ENCODE measurements at places on chromosomes 1 and 21.

- no peak for DNase-seq
These were observed 21.9 kb upstream of the GPX7 start for GRCh38 chr1:52580283-52580682.

- DNase-seq: no peak
These were observed 8.6 kb upstream of the FCMR start for GRCh38 chr1:206930210-206930798.

DNA sequence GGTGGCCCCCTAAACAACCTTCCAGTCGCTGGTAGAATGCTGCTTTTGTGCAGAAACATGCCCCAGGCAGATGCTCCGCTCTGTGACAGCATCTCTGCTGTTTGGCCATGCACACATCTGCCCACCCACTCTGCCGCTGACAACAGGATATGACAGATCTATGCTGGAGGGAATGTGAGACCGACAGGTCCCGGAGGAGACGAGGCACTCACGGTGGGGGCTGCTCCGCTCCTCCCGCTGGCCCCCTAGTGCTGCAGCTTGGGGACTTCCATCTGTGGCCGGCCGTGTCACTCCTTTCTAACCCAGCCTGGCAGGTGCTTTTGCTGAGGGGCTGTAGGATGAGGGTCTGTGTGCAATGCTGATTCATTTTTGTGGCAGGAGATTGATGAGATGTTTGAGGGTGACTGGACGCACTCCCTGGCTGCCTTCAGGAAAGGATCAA, 49.1 kb upstream of the DMRTB1 start:
- DNase-seq: no peak

- peak; percentile 38 for DNase-seq
These were observed 51.9 kb downstream of the DIPK1A start for GRCh38 chr1:92909321-92909720.

DNA sequence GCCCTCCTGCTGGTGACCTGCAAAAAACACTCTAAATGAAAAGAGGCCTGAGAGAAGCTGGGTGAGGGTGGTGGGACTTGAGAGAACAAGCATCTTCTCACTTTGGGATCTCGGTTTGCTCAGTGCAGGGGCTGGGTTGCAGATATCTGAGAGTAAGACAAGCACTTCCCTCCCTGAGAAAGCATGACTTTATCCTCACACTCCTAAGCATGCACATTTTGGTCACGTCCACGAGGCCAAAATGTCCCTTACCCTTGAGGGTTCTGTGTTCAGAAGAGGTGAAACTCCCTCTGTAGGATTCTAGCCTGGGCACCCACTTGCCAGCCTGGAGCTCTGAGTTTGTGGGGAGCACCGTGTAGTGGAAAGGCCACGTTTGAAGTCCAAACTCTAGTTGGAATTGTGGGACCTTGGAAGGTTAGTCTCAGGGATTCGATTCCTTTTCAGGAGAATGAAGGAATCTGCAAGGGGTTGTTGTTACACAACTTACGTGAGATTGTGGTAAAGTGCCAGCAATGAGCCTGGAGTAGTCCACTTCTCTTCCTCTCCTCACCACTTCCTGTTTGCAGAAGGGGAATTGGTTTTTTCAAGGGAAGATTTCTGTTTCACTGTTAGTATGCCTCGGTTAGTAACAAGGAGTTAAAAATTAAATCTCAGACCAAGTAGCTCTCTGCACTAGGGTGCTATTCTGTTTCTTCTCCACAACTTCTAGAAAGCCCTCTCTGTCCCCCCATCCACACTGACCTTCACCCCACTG, 3.0 kb downstream of the FCAMR start:
- DNase-seq: no peak
